ENCODE measurements at places on chromosomes 7 and 10.

DNA sequence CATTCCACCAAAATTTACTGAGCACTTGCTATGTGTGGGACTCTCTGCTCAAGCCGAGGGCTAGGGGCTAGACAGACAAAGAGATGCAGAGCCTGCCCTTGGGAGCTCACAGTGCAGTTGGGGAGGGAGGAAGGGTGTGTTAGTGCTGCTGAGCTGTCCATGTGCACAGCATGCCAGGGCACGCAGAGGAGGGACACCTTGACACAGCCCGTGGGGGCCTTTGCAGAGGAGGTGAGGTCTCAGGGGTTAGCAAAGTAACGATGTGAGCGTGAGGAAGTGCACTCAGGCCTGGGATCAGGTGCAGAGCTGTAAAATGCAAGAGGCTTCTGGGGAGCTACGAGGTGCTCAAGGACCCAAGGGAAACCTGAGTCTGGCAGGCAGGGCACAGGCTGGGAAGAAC lies 16.3 kb downstream of the PRKCQ start:
- no peak for DNase-seq

DNA sequence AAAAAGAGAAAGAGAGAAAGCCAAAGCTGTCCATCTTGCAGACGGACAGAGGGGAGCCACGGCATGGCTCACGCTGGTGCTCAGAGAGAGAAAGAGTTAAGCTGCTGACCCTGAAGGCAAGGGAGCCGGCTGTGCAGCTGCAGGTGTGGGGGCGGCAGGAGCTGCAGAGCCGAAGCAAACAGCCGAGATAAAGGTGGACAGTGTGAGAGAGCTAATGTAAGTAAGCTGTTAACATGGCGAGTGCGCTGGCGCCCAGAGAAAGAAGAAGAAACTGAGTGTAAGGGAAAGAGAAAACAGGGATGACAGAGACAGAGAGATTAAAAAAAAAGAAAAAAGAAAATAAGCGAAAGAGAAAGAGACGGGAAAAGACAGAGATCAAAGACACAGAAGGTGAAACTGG lies 18.2 kb downstream of the COL17A1 start:
- no peak for DNase-seq

GRCh38 chr7:103240806-103241205 lies 56.4 kb upstream of the PMPCB start:
- no peak for DNase-seq

- no peak for DNase-seq
Measured at GRCh38 chr10:42932116-42932515, 144.8 kb upstream of the RET start.

DNA sequence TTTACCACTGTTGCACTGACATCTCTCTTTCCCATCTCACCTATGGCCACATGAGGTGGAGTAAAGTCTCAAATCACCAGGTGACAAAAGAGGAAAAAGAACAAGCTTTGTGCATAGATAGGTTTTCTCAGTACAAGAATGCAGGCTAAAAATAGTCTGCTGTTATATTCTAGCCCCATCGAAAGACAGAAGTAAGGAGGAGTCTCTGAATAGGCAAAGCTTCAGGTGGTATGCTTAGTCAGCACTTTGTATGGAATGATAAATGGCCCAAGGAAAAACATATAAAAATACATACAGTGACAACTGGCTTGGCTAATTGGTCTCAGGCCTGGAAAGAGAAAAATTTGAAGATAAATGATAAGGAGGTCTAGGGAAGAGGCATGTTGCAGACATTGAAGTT lies 39.6 kb upstream of the KCND2 start:
- DNase-seq = no peak

GRCh38 chr10:100014071-100014762 lies 4.5 kb upstream of the DNMBP start:
- DNase-seq = no peak

DNA sequence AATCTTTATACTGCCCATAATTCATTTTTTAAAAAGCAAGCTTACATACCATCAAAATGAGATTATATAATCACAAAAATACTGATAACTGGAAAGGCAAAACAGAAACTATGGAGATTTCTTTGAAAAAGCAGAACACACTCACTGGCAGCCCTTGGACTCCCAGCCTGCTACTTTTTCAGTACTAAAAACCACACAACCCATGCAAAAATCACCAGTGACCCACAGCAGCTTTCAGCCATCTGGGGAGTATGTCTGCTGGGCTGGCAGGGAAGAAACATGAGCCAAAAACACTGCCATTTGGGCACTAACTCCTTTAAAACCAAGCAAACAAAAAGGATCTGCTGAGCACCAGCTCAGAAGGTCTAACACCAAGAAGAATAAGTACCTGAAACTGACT lies 80.0 kb upstream of the DDC start:
- DNase-seq = no peak

- DNase-seq = no peak
Measured at GRCh38 chr10:14782691-14783363, 8.1 kb upstream of the FAM107B start.

GRCh38 chr7:27245798-27246691 lies 3.4 kb downstream of the EVX1 start:
- DNase-seq = no peak

- DNase-seq = no peak
Measured at GRCh38 chr7:151796091-151796870, 80.6 kb downstream of the PRKAG2 start.

GRCh38 chr10:89946106-89946505 lies 244.7 kb downstream of the KIF20B start:
- DNase-seq = no peak

- DNase-seq = no peak
Measured at GRCh38 chr7:121276313-121276712, 52.5 kb upstream of the WNT16 start.
